ENCODE measurements at places on chromosomes 13 and 19.

GRCh38 chr19:6744381-6745301, 5.2 kb downstream of the TRIP10 start:
- DNase-seq, result no peak

- DNase-seq, result no peak
Measured at GRCh38 chr19:18961767-18962620, 21.0 kb upstream of the HOMER3 start.

- no peak for DNase-seq
Measured at GRCh38 chr13:81686877-81687276, 1346.0 kb upstream of the SPRY2 start.

- DNase-seq, result no peak
Measured at GRCh38 chr19:50475736-50476223, 527 bp upstream of the EMC10 start.

GRCh38 chr19:51272183-51272810, 21.4 kb downstream of the SIGLECL1 start:
- no peak for DNase-seq

GRCh38 chr19:13917888-13918406, 11.9 kb downstream of the CC2D1A start:
- no peak for DNase-seq
